ENCODE measurements at places on chromosomes 1 and 21. TPM values are rescaled to one million over a fixed set of nuclear protein-coding genes. Genes with fewer than 3 reads are reported as not detected.

DNA sequence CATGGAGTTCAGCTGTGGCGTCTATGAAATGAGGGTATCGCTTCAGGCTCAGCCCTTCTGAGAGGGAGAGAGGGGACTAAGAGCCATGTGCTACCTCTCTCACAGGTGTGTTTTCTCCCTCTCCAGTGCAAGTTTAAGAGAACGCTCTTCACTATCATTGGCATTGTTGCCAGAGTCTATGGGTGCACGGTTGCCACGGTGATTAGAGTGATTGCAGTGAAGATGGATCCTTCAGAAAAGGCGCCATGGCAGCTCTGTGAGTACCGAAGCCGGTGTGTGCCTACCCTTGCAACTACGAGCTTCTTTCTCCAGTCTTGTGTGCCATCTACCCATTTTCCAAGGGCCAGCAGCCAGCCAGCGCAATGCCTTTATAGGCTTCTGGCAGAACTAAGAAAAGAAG is 290.5 kb downstream of the OMA1 start:
- DNase-seq = no peak

DNA sequence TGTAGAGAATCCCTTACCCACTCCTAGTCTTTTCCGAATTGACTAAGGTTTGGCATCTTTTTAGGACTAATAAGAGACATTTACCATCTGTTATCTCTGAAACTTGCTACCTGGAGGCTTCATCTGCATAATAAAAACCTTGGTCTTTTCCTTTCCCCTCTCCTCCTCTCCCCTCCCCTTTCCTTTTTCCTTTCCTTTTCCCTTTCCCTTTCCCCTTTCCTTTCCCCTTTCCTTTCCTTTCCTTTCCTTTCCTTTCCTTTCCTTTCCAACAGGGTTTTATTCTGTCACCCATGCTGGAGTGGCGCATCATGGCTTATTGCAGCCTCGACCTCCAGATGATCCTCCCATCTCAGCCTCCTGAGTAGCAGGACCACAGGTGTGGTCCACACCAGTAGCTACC is 195.7 kb downstream of the RYR2 start:
- no peak for DNase-seq

- no peak for DNase-seq
These were observed 10.3 kb downstream of the ZBTB48 start for GRCh38 chr1:6590046-6590445.

DNA sequence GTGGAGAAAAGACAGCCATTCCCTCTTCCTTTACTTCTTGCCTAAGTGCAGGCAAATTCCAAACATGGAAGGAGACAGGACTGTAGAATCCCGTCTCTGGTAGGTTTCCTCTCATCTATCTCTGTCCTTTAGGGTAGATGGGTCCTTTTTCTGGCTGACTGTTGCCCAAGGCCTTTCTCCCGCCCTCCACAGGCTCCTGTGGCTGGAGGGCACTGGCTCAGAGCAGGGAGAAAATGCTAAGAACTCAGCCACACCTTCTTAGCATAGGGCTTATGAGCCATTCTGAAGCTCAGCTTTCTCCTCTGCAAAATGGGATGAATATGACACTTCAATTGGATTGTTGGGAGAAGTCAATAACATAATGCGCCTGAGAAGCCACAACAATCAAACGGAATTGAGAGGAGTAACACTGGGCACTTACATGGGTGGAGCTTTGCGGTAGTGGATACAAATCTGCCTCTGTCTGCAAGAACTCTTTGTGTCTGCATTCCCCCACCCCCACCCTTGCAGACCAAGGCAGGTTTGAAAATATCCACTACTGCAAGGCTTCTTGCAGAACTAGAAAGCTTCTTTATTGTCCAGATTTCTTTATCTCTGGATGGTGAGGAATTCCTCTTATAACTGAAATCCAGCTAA is 94.7 kb downstream of the CSMD2 start:
- no peak for DNase-seq

DNA sequence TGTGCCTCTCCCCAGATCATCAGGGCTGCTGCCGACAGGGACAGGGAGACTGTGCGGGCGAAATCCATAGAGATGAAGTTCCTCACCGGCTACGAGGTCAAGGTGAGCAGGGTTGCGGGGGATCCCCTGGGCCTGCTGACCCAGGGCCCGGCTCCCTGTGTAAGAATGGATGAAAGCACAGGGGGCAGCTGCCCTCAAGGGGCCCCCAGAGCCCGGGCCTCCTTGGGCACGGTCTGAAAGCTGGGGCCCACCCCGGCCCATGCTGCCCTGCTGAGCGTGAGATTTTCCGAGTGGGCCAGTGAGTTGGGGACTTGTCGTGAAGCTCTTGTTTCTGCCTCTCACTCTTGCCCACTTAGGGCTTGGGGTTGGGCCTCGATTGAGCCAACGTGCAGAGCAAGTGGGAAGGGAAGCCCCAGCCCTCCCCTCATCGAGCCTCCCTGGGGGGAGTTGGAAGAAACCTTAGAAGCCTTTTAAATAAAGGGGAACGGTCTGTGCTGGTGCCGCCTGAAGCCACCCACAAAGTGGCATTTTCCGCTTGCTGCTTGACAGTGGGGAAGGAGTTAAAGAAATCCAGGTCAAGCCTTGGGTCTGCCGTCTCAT is 45.2 kb downstream of the COQ8A start:
- DNase-seq = no peak

DNA sequence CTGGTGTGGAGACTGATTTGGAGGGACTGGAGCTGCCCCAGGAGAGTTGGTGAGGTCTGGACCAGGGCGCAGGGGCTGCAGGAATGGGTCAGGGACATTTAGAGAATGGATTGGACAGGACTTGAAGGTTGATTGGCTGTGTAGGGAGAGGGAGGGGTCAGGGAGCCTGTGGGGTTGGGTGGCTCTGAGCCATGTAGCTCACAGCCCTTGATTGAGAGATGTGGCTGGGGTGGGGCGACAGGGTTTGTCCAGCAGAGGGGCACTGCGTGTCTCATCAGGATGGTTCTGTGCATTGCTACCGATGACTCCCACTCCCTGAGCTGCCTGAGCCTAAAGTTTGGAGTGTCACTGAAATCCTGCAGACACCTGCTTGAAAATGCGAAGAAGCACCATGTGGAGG is 12.1 kb downstream of the AZIN2 start:
- no peak for DNase-seq

DNA sequence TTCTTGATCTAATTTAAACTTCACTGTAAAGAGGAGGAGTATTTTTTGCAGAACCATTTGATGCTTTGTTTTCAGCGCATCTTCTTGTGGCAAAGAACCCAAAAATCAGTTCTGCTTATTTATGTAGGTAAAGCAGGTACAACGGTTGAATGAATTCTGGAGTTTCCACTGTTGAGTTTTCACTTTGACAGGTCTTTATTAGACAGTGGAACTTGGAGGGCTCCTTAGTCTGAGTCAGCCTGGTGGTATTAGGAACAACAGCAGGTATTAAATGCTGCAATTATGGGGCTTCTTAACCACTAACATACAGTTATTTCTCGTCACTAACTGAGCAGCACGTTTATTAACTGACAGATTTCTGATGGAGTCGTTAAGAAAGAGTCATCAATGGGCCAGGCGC is 1.2 kb downstream of the LRIG2 start:
- DNase-seq = peak; percentile 16

GRCh38 chr1:185408700-185409270 is 91.7 kb upstream of the IVNS1ABP start:
- no peak for DNase-seq

DNA sequence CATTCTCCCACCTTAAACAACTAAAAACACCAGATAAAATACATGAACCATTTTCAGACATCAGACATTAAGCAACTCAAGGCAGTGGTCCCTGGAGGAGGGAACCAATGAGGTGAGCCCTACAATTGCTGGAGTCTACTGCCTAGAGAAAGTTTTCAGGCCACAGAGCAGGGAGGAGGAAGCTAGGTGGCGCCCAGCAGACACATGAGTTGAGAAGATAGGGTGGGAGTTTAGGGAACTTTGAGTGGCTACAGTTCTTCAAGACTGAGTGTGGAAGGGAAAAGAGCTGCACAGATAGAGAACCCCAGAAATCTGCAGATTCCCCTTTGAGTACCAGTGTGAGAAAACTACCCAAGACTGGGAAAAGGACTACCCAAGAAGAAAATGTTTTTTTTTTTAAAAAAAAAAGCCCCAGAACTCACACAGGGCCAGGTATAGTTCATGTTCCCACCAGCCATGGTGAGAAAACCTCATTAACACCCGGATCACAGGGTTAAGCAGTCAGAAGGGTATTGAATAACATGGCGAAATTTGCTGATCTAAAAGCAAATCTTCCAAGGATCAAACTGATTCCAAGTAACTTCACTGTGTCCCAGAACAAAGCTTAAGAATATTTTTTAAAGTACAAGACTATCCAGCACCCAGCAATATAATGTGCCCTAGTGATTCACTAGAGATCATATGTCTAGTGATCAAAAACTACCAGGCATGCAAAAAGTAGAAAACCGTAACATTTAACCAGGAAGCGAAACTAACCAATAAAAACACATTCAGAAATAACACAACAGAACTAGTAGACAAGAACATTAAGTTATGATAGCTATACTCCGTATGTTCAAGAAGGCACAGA is 12.0 kb downstream of the ALDH9A1 start:
- no peak for DNase-seq

Gene APOBEC4
- not detected for total RNA-seq

Gene ANGPTL7
- total RNA-seq = 0.65 TPM

Gene BTBD8
- 14.0 TPM for total RNA-seq

Gene NBPF6
- not detected for total RNA-seq

All from fibroblast of the aortic adventitia (primary cell).